ENCODE measurements at places on chromosomes 5 and 9.
A peak's percentile ranks its signal among the peaks of the same experiment; 100 is the strongest.

GRCh38 chr9:135559606-135560005, 1.9 kb upstream of the PAEP start:
- DNase-seq, result no peak

GRCh38 chr5:24816206-24816605, 171.4 kb upstream of the CDH10 start:
- DNase-seq, result no peak

DNA sequence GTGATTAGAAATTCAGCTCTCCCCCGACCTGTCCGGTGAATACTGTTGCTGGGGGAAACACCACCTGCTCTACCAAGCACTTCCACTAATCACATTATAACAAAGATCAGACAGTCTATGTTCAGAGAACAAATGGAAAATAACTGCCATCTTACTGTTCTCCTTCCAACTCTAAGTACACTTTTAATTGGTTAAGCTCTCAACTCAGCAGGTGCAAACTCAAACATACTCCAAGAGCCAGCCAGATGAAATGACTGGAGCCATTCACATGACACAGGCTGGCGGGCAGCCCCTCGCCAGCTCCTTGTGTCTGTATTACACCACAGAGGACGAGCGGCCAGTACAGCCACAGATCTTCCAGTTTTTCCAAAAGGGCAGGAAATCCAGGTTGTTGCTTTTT, 16.1 kb downstream of the LIFR start:
- DNase-seq, result no peak

- no peak for DNase-seq
These were observed 186.7 kb upstream of the NR4A3 start for GRCh38 chr9:99635032-99635431.

GRCh38 chr5:54547711-54548250, 30.2 kb downstream of the SNX18 start:
- DNase-seq, result no peak

DNA sequence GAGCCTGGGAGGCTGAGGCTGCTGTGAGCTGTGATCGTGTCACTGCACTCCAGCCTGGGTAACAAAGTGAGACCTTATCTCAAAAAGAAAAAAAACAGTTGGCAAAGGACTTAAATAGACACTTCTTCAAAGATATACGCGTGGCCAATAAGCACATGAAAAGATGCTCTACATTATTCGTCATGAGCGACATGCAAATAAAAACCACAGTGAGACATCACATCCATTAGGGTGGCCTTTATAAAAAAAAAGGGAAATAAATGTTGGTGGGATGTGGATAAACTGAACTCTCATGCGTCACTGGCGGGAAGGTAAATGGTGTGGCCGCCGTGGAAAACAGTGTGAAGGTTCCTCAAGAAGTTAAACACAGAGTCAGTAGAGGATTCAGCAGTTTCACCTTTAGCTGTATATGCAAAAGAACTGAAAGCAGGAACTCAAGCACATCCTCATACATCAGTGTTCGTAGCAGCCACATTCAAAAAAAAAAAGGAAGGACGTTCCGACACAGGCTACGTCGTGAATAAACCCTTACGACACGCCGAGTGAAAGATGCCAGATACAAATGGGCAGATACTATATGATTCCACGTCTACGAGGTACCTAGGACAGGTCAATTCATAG, 24.5 kb upstream of the NRARP start:
- no peak for DNase-seq

GRCh38 chr9:2228132-2228531, 213.0 kb downstream of the SMARCA2 start:
- DNase-seq, result no peak

- no peak for DNase-seq
These were observed 260.2 kb downstream of the ARHGAP26 start for GRCh38 chr5:143030349-143030748.

DNA sequence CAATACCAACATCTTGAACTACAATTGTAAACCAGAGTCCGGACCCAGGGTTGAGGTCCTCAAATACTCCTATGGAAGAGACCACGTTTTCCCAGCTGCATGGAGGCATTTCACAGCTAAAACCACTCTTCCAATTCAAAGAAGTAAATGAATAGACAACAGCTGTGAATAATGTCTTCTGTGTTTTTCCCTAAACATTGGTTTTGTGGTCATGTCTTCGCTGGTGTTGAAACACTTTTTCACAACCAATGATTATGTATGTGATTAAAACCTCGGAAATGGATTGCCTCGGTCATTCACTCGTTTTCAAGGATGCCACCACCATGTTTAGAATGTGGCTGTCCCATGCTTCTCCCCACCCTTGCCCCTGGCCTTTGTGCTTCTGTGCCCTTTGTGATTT, 9.4 kb upstream of the TENT4A start:
- no peak for DNase-seq

- DNase-seq, result no peak
These were observed 198.3 kb downstream of the KCTD16 start for GRCh38 chr5:144369006-144369405.

GRCh38 chr5:128355961-128356360, 182.1 kb downstream of the FBN2 start:
- no peak for DNase-seq

GRCh38 chr5:37492778-37493555, 113.8 kb downstream of the WDR70 start:
- no peak for DNase-seq

GRCh38 chr5:148776780-148777179, 49.6 kb upstream of the ADRB2 start:
- no peak for DNase-seq

- DNase-seq, result no peak
These were observed 486.6 kb downstream of the BRINP1 start for GRCh38 chr9:118882684-118883083.

DNA sequence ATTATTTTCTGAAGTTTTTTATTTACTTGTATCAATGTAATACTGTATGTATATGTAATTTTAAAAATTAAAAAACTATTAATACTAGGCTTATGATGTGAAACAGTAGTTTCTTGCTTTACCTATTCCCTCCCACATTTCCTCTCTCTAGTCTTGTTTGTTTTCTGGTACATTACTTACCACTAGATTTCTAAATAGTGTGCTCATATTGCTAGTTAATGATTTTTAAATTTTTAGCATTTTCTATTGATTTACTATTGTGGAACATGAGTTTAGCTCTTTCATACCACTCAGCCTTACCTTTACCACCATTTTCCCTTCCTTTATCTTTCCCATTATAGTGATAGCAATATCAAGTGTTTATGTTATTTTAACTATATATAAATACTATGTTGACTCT, 39.3 kb downstream of the UBE2R2 start:
- no peak for DNase-seq

GRCh38 chr9:136543830-136544547, 1.9 kb downstream of the NOTCH1 start:
- DNase-seq, result no peak

- DNase-seq, result no peak
These were observed 103.3 kb downstream of the EDIL3 start for GRCh38 chr5:84281383-84281782.

DNA sequence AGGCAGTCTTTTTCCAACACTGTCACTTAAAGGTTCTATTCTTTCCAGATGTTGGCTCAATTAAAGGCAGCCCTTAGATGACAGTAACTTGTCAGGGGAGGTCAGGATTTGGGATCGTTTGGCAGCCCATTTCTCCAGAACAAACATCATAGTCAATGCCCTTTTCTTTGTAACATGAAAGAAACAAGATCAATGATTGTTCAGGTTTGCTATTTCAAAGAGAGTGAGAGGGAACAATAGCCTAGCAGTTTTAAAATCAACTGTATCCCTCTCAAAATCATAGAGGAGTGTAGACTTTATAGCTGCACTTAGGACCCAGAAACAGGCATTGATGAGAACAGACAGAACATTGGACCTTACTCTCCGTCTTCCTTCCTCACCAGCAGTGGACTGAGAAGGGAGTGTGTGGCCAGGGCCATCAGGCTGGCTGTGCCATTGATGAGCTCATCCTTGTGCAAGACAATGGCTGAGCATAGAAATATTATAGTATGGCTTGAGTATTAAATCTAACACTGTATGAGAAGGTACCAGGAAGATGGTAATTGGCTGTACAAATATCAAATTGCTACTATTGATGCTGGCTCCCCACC, 130.0 kb downstream of the PIP5K1B start:
- DNase-seq, result no peak

GRCh38 chr9:12822111-12822510, 47.3 kb downstream of the LURAP1L start:
- DNase-seq, result no peak

GRCh38 chr5:83866181-83866580, 145.5 kb upstream of the HAPLN1 start:
- no peak for DNase-seq

- no peak for DNase-seq
These were observed 374.1 kb upstream of the IRX4 start for GRCh38 chr5:2256691-2257280.

GRCh38 chr9:36946653-36947052, 87.4 kb downstream of the PAX5 start:
- DNase-seq, result no peak

DNA sequence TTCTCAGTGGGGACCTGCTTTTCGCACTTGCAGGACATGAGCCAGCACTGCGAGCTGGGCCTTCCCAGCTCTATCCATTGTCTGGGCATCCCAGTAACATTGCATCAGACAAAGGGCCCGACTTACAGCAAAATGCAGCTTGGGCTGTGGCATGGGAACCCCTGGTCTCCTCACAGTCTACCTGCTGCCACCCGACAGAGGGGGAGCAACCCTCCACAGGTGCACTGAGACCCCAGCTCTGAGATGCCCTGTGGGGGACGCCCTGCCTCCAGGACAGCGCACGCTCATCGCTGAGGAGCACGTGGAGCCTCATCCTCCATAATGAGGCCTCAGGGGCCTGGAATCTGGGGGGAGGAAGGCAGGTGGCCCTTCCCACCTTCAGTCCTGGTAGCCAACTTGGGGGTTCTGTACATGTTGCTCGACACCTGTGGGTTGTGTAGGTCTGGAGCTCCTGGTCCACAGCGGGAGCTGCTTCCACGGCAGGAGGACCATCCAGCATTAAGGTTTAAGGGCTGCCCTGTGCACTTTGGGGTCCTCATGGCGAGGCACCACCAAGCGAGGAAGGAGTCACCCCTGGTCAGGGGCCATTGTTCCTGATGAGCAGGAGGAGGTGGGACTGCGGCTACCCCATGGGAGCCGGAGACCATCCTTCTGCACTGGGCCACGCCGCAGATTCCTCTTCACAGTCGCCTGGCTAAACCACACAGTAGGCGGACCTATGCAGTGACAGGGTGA, 376.5 kb upstream of the IRX1 start:
- no peak for DNase-seq

DNA sequence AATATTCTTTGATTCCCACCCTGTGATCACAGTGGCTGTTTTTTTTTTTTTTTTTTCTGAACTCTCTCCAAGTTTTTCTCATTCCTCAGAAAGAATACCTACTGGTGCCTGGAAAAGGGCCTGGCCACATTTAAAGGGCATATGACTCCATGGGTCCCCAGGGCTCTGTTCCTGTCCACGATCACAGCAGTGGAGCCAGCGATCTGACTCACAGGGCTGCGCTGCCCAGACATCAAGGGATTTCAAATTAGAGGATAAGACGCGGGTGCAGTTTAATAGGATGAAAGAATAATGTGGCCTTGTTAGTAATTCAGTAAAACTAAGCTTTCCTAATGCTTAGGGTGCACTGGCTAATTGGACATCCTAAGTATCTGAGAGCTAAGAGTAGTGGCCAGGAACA, 175.1 kb upstream of the MSX2 start:
- DNase-seq, result no peak

- DNase-seq, result no peak
These were observed 680 bp downstream of the GLRA1 start for GRCh38 chr5:151923866-151924476.

- DNase-seq, result no peak
These were observed 26.1 kb downstream of the PAEP start for GRCh38 chr9:135587658-135588057.

DNA sequence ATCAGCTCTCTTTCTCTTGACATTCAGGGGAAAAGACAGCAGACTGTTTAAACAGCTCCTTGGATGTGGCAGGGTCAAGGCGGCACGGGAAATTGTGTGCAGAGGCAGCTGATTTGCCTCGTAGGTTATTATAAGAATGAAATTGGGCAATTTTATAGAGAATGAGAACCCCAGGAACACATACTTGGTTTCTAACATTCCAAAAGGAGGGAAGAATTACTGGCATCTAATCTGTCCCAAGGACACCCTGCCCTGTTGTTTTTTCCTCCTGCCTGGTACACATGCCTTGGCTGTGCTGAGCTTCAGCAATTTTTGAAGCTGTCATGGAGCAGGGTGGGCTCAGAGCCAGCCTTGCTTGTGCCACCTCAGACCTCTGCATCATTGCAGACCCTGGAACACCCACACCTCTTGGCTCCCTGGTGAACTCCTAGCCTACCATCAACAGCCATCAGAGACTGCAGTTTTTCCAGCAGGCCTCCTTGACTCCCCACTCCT, 143.6 kb downstream of the BOD1 start:
- DNase-seq, result no peak

GRCh38 chr5:102802708-102803458, 47.8 kb downstream of the PAM start:
- no peak for DNase-seq

DNA sequence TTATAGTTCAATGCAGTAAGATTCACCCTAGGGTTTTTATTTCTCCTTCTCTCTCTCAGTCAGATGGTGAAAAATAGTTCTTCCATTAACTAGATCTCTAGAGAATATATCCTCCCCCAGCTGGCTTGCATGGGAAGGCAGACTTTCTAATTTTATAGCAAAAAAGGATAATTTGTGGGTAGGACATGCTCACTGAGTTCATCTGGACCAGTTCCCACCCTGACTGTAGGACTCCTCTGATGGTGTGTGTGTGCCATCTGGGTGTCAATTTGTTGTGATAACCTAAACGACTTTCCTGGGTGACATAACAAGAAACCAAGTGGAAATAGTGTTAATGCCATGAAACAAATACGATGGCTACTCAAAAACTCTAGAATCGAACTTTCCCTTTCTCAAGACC, 44.9 kb downstream of the APBA1 start:
- DNase-seq, result no peak

GRCh38 chr9:96020792-96021550, 145.5 kb downstream of the ERCC6L2 start:
- peak; percentile 57 for DNase-seq

- no peak for DNase-seq
These were observed 58.5 kb upstream of the GNE start for GRCh38 chr9:36316611-36317317.

DNA sequence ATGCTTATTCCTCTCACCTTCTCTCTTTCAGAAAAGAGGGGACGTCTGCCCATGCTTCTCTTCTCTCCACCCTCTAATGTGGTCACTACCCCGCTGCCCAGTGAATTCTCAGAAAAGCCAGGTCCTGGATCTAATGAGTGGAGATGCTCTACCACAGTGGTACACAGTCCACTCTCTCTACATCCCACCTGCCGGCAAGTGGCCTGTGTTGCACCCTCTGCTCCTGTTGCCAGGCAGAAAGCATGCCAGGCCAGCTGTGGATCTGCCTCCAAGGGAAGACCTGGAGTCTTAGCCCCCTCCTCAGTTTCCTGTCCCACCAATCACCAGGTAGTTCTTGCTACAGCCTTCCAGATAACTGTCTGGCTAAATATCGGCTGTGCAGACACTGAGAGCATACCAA, 71.2 kb upstream of the SPDL1 start:
- DNase-seq, result no peak
